Hypothalamus (tissue), 51 donors: ENCODE measurements at places on chromosomes 7 and 10.

- DNase-seq = no peak
Measured at GRCh38 chr7:98470485-98471240, 69.8 kb upstream of the BAIAP2L1 start.

DNA sequence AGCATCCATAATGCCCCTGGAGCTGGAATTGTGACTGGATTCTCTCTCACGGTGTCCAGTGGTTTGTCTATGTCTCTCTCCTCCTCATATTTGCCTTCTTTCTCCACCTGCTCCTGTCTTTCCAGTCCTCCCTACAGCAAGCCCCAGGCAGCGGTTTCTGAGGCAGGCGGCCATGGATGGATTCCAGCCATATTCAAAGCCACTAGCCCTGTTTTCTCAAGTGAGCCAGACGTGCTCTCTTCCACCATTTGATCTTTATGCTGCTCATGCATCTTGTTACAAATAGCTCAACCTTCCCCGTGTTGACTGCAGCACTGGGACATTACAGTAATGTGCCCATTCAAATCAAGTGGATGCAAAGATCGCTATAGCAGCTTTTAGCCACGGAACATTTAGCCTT is 387.2 kb upstream of the PODXL start:
- DNase-seq = no peak

DNA sequence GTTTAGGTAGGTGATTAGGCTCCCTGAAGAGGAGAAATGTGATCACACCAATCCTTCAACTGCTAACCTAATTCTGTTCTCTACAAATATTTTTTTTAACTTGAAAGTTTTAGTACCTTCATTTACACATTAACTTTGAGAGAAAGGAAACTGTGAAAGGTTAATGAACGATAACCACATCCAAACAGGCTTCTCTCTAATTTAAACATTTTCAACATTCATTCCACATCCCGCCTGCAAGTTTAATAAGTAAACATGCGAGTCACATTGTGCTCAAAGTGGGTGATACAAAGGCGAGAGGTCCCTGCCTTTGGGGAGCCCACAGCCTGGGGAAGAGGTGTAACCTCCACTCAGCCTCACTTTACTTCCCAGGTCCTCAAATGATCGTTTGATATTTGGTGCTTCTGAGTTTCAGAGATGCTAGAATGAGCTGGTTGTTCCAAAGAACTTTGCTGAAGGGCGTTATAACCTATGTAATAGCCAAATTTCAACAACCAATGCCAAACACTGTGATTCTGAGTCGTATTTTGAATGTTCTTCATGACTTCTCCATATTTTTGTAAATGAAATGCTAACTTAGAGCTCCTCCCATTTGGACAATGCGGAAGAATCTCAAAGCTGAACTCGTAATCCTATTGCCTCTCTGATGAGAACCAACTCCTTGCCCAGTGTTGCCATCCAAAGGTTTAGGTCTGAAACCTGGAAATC is 47.5 kb downstream of the DENND2A start:
- DNase-seq = no peak

DNA sequence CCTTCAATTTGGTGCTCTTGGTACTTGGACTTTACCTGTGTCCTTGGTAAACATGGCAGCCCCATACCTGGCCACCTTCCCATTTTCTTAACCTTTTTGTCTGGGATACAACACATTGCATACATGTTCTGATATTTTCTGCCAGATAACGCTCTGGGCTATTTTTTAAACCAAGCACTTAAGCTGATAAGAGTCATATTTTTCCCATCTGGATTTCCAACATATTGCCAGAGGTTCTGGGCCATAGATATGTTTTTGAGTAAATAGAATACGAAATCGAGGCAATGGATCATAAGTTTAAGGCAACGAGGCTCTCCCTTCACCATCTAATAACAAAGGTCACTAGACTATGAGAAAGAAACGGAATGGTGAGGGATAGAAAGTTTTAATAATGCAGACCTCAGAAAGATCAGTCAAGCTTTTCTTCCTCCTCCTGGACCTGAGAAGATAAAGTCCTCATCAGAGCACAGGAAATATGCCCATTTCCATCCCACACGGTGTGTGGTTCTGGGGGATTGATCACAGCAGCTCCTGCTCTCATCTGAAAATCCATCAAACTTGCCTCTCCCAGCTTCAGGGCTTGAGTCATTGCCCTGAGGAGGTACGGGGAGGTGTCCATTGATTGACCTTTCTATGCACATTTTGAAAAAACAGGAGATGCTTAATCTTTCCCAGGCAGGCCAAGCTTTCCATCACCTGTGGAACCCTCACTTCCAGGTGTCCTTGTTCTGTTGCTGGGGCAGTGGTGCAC is 257.2 kb downstream of the GFRA1 start:
- DNase-seq = no peak

GRCh38 chr10:71072131-71072822 is 140.1 kb upstream of the UNC5B start:
- DNase-seq = no peak

- DNase-seq = no peak
Measured at GRCh38 chr7:152847386-152847908, 87.9 kb downstream of the ACTR3B start.
